ENCODE measurements at places on chromosomes 11 and 22.

DNA sequence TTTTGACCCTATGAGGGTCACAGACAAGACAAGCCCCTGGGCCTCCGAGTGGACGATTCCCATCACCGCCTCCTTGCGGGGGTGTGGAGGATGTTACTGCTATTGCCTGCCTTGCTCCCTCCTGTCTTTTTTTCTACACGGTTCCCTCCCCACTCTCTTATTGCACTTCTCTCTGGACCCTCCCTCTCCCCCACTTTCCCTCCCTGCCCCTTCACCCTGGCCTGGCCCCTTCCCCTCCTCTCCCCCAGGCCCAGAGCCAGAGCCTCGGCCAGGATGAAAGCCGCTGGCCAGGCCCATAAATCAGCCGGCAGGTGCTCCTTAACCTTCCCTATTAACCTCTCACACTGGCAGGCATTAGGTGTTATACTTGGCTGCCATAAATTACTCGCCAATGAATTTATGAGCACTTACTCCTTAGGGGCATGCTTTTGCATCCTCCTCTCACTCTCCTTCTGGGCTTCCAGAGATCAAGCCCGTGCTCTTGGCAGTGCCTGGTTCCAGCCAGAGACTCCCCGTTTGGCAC lies 18.3 kb upstream of the ALX4 start:
- DNase-seq, result no peak

DNA sequence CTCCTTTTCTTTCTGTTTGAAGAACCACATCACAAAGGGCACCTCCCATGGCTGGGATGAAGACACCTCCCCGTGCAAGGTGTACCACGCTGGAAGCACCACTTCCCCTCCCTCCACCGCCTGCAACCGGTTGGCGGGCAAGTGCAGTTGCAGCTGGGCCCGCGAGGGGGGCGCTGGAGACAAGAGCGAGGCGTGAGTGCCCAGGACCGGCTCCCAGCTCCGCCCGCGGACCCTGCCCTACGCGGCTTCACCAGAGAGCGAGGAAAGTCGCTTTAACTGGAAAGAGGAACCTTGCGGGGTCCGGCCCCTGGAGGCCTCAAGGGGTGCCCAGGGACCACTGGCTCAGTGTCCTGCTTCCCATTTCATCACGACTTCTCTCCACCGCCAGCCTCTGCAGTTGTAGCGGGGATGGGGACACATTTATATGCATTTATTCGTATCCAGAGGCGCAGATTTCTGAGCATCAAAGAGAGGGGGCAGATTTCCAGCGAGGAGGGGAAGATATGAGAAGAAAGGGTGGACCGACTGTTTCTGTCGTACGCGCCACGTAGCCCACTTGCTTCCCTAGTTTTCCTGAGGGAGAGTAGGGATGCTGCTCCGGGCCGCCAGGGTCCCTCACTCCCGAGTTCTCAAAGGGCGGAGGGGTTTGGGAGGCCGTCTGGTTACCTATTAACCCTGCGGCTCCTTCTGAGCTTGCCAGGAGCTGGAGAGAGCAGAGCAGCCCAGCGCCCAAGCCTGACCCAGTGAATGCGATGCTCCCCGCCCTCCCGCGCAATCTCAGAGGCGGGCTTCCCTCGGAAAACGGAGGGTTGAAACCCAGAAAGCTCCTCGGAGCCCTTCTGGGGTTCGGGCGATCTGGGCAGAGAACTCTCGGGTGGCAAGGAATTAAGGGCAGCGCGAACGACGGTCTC lies 3.5 kb downstream of the ESAM start:
- peak; percentile 39 for DNase-seq

DNA sequence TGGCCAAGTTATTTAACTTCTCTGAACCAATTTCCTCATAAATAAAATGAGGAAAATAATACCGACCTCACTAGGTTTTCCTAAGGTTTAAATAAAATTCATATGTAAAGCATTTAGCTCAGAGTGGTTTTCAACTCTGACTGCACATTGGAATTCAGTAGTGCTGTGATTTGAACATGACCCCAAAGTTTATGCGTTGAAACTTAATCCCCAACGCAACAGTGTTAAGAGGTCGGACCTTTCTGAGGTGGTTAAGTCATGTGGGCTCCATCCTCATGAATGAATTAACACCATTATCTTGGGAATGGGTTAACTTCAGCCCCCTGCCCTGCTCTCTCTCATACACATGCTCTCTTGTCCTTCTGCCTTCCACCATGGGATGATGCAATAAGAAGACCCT lies 322.2 kb downstream of the AASDHPPT start:
- no peak for DNase-seq

GRCh38 chr11:2302306-2302895 lies 588 bp downstream of the TSPAN32 start:
- DNase-seq, result no peak
